Fibroblast of skin of left quadriceps (primary cell): ENCODE measurements at places on chromosomes 3 and 15.

DNA sequence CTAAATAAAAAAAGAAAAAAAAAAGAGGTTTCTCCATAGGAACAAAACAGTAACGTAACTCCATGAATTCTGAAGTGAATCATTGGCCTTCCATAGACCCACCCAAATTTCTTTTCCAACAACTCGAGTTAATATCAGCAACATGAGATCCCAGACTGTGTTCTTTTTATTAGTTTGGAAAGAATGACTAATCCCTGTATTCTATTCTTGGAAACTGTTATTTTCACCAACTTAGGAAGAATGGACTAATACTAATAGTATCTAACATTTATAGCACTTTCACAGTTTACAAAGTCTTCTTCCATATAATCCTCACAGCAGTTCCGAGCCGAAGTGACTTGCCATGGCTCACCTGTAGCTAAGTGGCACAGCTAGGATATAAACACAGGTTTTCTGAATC, 72.7 kb upstream of the SLC4A7 start:
- peak; percentile 51 for DNase-seq

GRCh38 chr15:66621491-66622467, 56.0 kb upstream of the LCTL start:
- no peak for DNase-seq

DNA sequence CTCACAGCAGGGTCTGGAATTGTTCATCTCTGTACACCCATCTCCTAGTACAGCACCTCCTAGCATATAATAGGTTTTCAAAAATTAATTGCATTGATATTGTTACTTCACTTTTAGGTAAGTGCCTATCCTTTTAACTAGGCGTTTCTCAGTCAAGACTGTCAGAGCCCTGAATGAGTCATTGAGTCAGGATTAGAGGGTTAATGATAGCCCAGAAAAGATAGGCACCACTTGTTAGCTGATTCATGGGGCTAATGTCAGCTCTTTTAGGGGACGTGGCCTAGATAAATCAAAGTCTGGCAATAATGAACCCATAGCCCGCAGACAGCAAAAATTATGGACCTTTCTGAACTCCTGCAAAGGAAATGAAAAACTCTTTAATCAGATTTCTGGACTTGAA, 42.9 kb downstream of the TIMP4 start:
- DNase-seq = no peak

DNA sequence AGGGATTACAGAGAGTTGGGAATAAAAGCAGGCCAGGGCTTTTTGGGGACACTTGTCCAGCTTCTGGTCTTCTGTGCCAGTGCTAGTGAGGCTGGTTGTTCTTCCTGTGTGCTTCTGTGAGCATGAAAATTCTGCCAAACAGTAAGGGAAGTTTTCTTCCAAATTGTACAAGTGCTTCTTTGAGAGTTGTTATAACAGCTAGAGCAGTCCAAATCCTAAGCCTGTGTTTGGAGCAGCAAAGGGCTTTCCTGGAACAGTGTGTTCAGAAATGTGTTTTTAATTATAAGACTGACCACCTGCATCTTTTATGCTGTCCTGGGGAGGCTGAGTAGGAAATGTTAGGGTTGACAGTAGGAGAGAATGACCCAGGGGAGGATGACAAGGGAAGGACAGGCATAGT, 223.0 kb upstream of the P2RY1 start:
- DNase-seq = no peak

DNA sequence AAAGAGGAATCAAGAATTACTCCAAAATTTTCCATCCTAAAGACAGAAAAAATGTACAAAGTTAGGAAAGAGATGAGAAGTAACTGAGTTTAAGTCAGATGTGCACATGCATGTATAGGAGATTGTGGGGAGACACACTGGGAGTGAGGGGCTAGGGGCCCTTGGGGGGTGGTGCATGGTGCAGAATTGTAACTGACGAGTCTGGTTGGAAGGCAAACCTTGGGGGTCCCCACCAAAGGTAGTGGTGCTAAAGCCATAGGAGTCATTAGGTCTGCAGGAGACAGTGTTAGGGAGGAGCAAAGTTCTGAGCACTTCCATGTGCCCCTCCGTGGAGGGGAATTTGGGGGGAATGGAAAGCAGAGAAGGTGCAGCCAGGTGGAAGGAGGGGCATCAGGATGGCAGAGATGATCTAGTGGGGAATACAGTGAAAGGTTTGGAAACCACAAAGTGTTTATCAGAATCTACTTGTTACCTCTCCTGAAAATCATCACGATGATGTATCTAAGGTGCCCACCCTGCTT, 37.5 kb upstream of the EPHB1 start:
- DNase-seq = no peak

- peak; percentile 81 for DNase-seq
Measured at GRCh38 chr3:153284282-153284938, 122.4 kb downstream of the RAP2B start.

GRCh38 chr15:101091080-101092017, 160.5 kb downstream of the CHSY1 start:
- no peak for DNase-seq

GRCh38 chr3:177642042-177642803, 444.9 kb upstream of the TBL1XR1 start:
- no peak for DNase-seq

GRCh38 chr15:67834581-67835296, 5.1 kb downstream of the RNU6-1 start:
- DNase-seq = no peak

- DNase-seq = no peak
Measured at GRCh38 chr15:82699726-82700125, 9.9 kb downstream of the AP3B2 start.

DNA sequence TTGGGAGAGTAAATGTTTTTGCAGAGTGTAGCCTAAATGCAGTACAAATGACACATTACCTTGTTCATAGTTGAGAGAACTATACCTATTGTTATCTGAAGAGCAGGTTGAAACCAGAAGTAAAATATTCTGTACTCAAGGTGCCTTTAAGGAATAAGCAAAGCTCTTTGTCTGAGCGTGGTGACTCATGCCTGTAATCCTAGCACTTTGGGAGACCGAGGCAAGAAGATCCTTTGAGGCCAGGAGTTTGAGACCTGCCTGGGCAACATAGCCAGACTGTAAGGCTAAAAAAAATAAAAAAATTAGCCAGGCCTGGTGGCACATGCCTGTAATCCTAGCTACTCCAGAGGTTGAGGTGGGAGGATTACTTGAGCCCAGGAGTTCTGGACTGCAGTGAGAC, 2.2 kb upstream of the RNF13 start:
- no peak for DNase-seq

DNA sequence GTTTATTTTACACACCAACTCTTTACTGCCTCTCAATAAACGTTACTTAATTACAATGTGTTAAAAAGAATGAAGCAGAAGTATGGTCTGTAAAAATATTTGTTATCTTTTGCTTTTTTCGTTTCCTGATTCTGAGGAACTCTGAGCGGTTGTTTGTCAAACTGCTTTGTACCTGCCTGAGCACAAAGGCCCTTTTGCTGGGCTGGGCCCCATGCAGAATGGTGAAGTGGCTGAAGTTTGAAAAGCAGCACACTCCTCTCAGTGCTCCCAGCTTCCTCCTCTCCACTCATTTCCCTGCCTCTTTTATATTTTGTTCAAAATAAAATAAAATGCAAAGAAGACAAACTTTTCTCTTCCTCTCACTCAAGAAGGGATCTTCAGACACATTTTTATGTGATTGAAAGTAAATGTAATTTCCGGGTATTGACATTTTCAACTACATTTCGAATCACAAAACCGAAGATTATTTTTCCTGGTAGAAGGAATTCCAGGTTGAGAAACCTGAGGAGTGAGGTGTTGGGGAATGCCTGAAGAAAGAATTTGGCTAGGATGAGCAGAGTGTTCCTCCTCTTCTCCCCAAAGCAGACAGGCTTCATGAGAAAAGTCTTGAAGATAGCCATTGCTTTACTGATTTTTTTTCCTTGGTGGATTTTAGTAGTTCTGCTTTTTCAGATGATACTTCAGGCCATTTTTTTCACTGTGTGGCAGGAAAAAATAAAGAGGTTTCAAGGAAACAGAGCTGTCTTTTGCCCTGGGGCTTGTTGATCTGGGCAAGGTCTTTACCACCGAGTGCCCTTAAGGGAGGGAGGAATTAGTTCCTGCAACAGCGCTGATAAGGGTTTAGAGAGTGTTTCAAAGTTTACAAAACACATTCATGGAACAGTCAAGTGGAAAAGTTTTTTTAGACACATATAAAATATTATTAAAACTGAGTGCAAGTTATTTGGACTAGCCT, 229.8 kb downstream of the NFKBIZ start:
- no peak for DNase-seq

DNA sequence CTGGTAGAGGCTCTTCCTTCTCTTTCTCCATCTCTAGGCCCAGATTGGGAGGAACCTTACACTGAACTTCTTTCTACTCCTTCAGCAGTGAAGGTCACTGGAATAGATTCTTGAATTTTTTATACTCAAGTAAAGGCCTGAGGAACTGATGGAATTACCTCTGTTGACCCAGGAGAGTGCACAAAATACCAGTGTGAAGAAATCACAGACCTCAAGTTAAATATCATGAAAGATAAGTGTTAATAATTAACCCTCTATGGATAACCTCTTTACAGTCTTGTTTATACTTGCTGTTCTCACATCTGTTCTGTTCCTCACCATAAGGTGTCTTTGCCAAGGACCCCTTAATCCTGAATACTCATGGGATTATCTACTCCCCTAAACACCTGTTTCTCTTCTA, 244.4 kb upstream of the STAC start:
- DNase-seq = no peak

GRCh38 chr3:155807823-155808222, 1.7 kb upstream of the C3orf33 start:
- DNase-seq = no peak

DNA sequence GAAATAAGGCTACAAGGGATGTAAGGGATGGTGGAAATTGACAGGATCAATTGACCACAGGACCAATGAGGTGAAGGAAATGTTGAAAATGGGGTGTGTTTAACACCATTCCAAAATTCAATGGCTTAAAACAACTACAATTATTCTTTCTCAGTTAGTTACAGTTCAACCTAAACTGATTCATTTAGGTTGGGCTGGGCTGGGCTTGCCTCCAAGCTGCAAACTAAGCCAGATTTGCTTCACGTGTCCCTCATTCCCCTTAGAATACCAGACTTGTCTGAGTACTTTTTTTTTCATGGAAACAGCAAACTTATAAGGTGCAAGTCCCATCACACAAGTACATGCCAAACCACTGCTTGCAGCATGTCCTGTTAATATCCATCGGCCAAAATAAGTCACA, 280.1 kb downstream of the NEK10 start:
- no peak for DNase-seq

DNA sequence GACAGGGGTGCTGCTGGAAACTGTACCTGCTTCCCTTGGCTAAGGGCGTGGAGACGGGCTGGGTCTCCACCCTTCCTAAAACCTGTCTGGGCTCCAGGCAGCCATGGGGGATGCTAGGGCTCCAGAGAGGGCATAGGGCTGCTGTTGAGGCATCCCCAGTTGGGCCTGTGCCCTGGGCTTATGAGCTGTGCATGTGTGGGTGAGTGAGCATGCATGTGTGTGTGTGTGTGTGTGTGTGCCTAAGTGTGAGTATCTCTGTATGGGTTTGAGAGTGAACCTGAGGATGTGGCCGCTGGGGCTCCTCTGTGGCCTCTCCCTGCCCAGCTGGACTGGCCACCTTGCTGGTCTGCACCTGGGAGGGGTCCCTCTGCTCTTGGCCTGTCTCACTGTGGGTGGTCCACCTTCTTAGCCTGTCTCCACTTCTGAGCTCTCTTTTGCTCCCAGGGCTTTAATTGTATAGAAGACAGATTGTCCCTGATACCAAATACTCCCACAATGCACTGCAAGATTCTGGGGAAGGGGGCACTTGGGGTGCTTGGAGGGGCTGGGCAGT, 11.9 kb upstream of the TMEM115 start:
- no peak for DNase-seq

DNA sequence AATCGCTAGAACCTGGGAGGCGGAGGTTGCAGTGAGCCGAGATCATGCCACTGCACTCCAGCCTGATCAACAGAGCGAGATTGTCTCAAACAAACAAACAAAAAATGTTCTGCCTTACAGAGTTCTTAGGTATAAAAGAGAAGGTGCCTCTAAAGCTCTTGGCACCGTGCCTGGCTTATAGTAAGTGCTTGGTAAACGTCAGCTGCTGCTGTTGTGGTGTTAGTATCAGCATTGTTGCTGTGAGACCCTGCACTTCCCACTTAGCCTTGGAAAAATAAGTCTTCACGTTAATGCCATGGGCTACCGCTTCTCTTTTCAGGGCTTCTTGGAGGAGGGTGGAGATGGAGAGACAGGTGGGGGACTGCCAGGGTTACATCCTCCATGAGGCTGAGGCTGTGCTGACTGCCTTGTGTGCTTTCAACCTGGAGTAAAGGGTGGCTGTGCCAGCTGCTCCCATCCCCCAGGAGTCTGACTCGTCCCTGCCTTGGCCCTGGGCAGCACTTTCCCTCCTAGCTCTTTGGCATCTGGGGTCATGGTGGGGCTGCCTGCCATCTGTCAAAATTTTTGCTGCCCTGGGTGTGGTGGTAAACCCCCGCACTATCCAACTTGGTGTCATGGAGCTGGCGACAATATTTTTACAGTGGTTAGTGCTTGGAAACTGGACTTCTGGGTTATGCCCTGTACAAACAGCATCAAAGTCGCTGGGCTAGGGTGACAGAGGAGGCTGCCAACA, 17.8 kb downstream of the FLNB start:
- no peak for DNase-seq

DNA sequence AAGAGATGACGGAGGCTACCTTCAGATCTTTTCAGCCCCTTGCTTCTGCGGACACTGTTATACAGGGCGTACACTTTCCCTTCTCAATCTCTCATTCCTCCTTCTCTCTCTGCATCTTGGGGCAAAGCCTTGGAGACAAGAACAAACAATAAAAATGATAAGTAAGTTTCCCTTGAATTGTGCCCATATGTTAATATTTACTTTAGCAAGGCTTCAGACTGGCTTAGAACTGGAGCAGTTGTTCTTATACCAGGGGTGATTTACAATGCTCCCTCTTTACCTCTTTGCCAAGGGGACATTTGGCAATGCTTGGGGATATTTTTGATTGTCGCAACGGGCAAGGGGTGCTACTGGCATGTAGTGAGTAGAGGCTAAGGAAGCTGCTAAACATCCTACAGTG, 29.4 kb downstream of the TIMMDC1 start:
- no peak for DNase-seq

GRCh38 chr3:34056951-34057390, 258.5 kb downstream of the PDCD6IP start:
- no peak for DNase-seq

DNA sequence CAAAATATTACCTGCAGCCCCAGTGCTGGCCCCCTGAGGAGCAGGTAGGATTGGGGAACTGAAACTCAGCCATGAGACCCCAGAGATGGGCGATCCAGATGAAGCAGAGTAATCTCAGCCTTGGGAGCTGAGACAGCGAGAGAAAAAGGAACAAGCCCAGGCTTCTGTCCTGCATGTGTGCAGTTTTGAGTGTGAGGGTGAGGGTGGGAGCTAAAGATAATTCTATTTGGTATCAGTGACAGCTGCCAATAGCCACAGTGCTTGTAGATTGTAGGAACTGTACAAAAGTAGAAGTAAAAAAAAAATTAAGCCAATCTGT, 5.9 kb downstream of the ATP8B4 start:
- DNase-seq = no peak

- no peak for DNase-seq
Measured at GRCh38 chr3:141542202-141542969, 55.6 kb downstream of the RASA2 start.
